Lung (tissue), 17 donors: ENCODE measurements at places on chromosomes 16 and 17.
A peak's percentile ranks its signal among the peaks of the same experiment; 100 is the strongest.

DNA sequence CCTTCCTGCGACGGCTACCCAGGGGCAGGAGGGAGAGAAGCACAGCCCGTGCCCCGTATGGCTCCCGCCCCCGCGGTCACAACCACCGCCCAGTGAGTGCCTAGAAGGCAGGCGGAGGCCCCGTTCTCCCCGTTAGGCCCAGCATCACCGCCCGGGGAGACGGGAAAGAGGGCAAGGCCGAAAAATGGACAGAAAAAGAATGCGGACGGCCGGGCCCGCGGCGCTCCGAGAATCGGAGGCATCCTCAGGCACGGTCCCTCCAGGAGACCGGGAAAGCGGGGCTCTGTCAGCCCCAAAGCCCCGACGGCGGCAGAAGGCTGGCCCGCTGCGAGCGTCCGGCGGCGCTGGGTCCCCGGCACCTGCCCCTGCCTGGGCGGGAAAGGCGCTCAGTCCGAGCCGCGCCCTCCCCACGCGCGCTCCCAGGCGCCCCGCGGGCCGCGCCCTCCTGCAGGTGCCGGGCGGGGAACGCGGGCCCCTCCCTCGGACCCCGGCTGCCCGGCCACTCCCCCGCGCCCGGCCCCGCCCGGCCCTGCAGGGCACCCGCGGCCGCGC, 407 bp downstream of the MCRIP1 start:
- peak; percentile 6 for DNase-seq

- no peak for DNase-seq
These were observed 8.8 kb downstream of the ADAT1 start for GRCh38 chr16:75614066-75614897.

GRCh38 chr17:48484850-48485249, 46.0 kb downstream of the HOXB1 start:
- DNase-seq: no peak

DNA sequence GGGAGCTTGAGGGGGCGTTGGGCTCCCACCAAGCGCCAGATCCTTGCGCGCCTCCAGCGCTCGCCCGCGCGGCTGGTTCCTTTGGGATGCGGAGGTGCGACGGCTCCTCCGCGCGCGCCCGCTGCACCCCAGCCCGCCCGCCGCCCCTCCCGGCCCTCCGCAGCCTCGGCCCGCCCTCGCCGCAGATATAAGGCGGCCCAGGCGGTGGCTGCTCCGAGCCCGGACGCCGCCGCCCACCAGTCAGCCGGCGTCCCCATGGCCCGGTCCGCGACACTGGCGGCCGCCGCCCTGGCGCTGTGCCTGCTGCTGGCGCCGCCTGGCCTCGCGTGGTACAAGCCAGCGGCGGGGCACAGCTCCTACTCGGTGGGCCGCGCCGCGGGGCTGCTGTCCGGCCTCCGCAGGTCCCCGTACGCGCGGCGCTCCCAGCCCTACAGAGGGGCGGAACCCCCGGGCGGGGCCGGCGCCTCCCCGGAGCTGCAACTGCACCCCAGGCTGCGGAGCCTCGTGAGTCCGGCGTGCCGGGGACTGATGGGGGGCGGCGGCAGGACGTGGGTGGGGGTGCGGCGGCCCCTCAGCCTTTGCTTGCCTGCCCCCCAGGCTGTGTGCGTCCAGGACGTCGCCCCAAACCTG, at the start of gene NPB:
TSS of gene NPB (plus strand) at position 216 of the 630 bp plus-strand sequence. CDS start at position 256, 40 bp downstream.
- peak; percentile 38 for DNase-seq

DNA sequence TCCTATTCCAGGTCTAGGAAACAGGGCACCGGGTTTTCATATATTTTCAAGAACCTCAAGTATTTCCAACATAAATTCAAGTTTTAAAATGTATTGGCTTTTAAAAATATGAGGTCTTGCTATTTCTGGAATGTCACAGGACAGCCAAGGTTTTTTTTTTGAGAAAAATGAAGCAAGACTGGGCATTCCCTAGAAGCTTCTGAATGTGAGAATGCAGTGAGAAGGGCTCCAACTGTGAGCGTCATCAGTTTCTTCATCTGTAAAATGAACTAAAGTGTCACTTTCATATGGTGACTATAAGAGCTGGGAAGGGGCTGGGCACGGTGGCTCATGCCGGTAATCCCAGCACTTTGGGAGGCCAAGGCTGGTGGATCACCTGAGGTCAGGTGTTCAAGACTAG, 455.8 kb upstream of the MAF start:
- peak; percentile 79 for DNase-seq
